ENCODE measurements at places on chromosomes 3 and 15.
A peak's percentile ranks its signal among the peaks of the same experiment; 100 is the strongest.

GRCh38 chr3:186366206-186366605 lies 4.2 kb upstream of the DGKG start:
- DNase-seq, result no peak

DNA sequence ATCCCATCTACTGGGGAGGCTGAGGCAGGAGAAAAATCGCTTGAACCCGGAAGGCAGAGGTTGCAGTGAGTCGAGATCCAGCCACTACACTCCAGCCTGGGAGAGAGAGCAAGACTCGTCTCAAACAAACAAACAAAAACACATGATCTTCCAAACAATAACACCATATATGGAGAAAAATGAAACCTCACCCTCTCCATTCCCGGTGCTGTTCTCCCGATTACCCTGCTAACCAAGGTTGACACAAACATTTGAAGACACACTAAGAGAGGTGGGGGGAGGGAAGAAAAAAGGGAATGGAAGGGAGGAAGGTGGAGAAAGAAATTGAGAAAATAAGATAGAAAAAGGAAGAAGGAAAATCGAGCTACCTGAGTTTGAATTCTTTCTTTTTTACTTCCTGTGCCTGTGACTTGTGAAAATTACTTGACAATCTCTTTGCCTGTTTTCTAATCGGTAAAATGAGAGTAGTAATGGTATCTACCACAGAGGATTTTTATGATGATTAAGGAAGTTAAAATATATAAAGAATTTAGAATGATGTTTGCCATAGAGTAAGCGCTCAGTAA lies 1.1 kb upstream of the PLSCR2 start:
- DNase-seq, result no peak

- DNase-seq, result no peak
Observed at GRCh38 chr15:47334805-47335535, 382.3 kb upstream of the SEMA6D start.

DNA sequence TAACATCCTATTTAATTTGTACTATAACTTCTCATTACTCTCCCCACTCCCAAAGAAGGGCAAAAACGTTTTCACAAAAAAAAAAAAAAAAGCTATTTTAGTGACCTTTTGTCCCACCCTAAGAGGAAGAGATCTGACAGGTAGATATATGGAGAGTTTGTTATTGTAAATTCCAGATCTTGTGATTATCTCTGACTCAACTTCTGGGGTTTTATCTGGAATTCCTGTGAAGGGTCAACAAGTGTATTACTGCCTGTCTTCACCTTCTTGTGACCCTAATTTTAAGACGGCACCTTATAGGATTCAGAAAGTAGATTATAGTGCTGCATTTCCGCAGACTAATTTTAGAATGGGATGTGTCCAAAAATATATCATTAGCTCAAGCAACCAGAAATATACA lies 205.9 kb upstream of the CDIN1 start:
- DNase-seq, result no peak

DNA sequence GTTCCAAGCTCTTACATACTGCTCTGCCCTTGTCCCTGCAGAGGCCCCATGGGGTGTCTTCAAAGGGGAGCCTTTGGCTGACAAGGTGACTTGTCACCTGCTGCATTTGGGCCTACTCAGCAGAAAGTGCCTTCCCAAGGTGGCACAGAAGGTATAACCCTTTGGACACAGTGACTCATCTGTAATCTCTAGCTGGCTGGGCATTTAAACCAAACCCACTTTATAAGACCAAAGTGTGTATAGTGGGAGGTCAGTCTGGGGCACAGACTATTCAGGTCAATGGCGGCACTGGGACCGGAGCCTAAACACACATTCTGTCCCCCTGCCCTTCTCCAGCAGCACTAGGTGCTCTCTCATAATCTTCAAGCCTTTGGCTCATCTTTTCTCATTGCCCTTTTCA lies 35.1 kb downstream of the GJD2 start:
- DNase-seq, result no peak

DNA sequence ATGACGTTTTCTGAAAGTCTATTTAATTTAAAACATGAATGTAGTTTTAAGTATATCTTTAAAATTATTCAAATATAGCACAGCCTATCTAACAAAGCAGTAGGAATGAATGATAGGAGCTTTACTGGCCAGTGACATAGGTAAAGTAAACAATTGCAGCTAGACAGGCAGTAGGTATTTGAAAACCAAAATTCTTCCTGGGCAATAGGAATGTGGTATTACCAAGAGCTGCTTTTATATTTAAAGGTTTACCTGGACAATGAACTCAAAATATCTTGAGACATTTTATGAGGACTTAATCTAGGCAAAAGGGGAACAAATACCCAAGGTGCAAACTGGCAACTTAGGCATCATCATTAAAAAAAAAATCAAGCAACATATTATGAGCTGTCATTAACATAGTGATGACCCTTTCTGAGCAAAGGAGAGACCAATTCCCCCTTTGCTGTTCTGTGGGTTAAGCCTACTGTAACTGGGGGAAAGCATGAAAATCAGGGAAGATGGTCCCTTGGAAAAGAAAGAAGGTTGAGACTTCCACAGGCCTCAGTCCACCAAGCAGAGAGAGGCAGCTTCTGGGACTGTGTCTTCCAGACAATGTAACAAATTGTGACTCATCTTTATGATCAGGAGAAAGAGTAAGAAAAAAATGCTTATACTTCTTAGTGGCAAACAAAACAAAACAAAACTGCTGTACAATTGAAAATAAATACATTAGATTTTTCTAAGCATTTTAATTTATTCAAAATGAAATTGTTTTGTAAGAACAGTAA lies 12.9 kb downstream of the ISL2 start:
- DNase-seq, result no peak

DNA sequence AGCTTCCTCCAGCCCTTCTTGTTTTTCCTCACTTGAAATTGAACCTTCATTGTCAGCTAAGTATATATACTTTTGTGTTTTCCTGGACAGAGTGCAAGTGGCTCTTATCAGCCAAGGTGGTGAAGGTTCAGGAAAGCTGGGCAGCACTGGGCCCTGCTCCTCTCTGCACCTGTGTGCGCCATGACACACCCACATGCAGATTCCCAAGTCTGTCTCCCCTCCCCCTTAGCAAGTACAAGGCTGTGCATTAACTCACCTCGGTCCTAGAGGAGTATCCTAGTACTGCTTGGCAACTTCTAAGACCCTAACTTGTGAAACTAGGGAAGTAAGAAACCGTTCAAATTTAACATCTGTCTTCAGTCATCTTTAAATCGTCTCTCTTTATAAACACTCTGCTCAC lies 85.8 kb downstream of the SLC49A4 start:
- DNase-seq, result no peak

DNA sequence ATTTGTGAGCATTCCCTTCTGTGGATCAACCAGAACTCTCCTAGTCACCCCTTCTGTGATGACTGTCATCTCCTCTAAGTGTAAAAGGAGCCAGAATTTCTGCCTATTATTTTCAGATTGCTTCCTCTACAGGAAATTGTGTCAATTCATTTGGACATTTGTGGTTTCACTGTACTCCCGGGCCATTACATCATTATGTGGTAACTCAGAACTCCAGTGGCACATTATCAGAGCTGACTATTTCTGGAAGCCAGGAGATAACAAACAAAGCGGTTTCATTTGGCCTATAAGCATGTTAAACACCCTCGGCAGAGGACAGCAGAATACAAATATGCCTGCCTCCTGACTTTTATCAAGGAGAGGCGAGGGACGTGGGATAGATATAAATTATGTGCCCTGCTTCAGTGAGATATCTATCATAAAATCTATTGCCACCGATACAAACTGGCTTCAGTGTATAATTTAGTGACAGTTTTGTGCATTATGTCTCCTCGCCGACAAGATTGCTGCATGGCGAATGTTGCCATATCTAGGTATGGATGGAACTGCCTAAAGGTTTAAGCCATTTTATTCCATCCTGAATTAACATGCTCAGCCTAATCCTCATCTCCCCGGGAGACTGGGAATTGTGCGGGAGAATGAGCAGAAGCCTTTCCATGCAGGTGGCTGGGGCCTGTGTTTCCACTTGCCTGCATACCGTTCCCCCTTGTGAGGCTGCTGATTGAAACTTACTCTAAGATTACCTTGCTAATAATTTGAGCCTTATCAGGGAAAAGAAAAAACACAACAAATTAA lies 193.4 kb upstream of the SEMA6D start:
- peak; percentile 50 for DNase-seq

- DNase-seq, result peak; percentile 19
Observed at GRCh38 chr3:87145553-87145952, 81.6 kb upstream of the CHMP2B start.

DNA sequence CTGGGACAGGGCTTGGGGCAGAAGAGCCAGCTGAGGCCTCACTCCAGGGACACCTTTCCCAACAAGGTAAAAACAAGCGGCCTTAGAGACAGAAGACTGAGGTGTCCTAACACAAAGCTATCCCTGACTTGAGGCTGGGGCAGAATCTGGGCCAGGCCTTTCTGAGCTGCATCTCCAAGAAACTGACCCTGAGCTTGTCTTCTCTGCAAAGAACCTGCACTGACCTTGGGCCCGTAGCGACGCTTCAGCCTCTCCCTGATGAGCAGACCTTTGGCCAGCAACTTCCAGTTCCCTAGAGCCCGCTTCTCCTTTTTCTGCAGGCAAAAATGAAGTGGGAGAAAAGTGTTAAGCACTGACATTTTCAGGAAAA lies 22.2 kb downstream of the TMEM43 start:
- no peak for DNase-seq

DNA sequence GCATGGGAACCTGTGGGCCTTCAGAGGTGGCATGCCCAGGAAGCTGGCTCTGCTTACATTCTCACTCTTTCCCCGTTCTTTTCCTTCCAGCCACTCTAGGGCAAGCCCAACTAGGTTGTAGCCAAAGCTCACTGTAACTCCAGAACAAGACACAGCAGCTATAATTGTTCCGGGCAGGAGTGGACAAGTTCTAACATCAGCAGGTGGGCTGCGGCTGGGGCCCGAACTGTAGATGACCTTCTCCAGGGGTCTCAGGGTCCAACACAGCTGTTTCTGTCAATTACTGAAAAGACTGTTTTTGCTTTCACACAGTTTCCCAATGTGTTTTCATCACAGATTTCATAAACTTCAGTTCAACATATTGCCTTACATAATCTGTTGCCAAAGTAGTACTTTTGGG lies 11.5 kb downstream of the RASGRP1 start:
- DNase-seq, result no peak

DNA sequence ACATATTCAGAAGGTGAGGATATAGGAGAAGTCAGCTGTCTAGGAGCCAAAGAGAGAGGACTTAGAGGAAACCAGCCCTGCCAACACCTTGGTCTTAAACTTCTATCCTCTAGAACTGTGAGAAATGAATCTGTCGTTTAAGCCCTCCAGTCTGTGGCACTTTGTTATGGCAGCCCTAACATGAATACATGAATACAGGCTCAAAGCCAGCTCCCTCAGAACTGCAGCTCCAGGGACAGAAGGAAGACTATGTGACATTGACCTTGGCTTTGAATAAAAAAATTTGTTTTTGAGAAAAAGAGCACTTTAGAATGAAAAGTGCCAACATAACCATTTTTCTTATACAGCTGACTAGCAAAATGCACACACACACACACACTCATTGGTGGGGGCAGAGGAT lies 110.9 kb upstream of the ATP2B2 start:
- no peak for DNase-seq

GRCh38 chr15:77886805-77887448 lies 190.6 kb downstream of the TBC1D2B start:
- no peak for DNase-seq

- DNase-seq, result no peak
Observed at GRCh38 chr15:67731112-67731721, 94.1 kb upstream of the SKOR1 start.

- no peak for DNase-seq
Observed at GRCh38 chr3:67361323-67361722, 293.1 kb downstream of the SUCLG2 start.

- DNase-seq, result no peak
Observed at GRCh38 chr3:65758438-65758837, 280.3 kb downstream of the MAGI1 start.

GRCh38 chr3:57855943-57856342 lies 99.8 kb downstream of the SLMAP start:
- DNase-seq, result no peak

- no peak for DNase-seq
Observed at GRCh38 chr15:91022832-91023129, 387 bp upstream of the VPS33B start.

DNA sequence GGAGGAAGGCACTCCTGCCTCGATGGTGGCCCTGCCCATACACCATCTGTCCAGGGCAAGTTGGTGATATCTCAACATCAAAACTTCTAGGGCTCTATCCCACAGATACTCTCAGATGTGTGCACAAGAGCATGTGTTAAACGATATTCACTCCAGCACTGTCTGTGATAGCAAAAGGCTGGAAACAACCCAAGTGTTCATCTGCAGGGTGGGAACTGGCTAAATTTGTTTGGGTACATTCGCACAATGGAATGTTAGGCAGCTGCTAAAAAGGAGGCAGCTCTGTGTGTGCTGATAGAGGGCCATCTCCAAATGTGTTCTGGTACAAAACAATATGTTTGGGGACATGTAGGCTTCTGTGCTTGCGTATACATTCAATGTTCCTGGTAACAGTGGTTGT lies 19.8 kb downstream of the IGDCC4 start:
- DNase-seq, result no peak

GRCh38 chr3:172065527-172065926 lies 26.1 kb downstream of the FNDC3B start:
- peak; percentile 72 for DNase-seq

GRCh38 chr15:70748281-70748747 lies 15.0 kb downstream of the UACA start:
- DNase-seq, result peak; percentile 59

DNA sequence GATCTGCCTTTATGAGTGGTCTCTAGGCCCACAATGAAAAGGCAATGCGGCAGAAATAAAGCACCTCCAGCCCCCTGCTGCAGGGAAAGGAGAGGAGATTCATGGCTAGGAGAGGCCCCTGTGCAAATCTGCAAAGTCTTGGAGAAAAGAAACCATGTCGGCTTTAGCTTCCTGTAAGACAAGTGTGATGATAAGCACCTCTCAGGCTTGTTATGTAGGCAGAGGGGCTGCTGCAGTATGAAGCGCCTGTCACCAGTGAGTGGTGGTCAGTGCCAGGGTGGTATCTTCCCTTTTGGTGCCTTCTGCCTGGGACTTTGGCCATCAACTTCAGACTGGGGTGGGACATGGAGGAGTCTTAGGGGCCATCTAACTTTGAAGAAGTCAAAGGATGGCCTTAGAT lies 59.2 kb upstream of the ARHGEF3 start:
- no peak for DNase-seq

DNA sequence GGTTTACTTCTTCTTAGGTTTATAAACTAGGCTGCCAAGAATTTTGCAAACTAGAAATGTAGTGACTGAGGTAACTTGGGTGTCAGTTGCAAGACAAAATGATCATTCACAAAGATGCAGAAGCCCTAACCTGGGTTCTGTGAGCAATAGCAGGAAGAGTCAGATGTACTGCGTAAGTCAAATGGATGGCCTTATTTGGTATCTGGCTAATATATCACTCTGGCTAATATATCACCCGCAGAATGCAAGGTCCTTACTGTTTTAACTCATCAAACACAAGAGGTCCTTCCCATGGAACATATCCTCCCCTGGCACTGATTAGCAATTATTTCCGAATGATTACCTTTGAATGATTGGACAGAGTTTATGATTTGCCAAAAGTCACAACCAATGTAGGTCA lies 37.4 kb downstream of the RBMS3 start:
- DNase-seq, result no peak
